ENCODE measurements at places on chromosomes 12 and 14.

- DNase-seq, result no peak
These were observed 74.9 kb downstream of the RMST start for GRCh38 chr12:97537501-97537900.

- no peak for DNase-seq
These were observed 222.3 kb upstream of the NOVA1 start for GRCh38 chr14:26820138-26820537.

- DNase-seq, result no peak
These were observed 63.9 kb upstream of the RMST start for GRCh38 chr12:97398704-97399103.

GRCh38 chr12:90745211-90745610, 209.8 kb downstream of the CCER1 start:
- DNase-seq, result no peak

- no peak for DNase-seq
These were observed 30.0 kb upstream of the STAB2 start for GRCh38 chr12:103556890-103557627.

DNA sequence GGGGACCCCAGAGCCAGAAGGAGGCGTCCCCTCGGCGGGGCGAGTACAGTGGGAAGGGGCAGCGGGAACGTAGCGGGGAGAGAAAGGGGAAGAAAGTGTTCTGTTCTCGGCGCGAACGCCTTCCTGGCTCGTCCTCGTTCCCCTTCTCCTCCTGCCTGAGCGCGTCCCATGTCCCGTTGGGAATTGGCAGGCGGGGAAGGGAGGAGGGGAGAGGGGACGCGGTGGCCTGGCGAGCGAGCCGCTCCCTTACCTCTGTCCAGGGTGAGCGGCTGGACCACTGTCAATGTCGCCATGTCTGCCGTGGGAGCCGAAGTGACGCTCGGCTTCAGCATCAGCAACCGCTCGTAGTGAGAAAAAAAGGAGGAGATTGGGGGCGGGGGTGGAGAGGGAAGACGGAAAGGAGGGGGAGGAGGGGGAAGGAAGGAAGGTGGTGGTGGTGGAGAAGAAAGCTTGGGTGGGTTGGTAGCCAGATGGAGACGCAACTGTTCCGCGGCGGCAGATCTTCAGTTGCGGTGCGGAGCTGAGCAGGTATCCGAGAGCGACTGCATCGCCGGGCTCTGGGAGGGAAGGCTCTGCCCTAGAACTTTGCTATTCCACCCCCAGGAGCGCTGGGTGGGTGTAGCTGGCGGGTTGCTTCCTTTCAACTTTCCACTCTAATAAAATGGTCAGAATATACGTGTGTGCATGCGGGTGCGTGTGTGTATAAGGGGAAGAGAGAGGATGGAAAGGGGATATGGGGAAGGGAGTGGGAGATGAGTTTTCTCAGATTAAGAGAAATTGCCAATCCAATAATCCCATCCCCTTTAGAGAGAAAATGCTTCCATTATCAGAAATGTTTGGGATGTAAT, at the start of gene LIN7A:
TSS of gene LIN7A (minus strand) at position 544 of the 848 bp plus-strand sequence. CDS start at position 332, 212 bp downstream.
- DNase-seq, result peak; percentile 41

- no peak for DNase-seq
These were observed 11.4 kb upstream of the NUBPL start for GRCh38 chr14:31549817-31550216.

DNA sequence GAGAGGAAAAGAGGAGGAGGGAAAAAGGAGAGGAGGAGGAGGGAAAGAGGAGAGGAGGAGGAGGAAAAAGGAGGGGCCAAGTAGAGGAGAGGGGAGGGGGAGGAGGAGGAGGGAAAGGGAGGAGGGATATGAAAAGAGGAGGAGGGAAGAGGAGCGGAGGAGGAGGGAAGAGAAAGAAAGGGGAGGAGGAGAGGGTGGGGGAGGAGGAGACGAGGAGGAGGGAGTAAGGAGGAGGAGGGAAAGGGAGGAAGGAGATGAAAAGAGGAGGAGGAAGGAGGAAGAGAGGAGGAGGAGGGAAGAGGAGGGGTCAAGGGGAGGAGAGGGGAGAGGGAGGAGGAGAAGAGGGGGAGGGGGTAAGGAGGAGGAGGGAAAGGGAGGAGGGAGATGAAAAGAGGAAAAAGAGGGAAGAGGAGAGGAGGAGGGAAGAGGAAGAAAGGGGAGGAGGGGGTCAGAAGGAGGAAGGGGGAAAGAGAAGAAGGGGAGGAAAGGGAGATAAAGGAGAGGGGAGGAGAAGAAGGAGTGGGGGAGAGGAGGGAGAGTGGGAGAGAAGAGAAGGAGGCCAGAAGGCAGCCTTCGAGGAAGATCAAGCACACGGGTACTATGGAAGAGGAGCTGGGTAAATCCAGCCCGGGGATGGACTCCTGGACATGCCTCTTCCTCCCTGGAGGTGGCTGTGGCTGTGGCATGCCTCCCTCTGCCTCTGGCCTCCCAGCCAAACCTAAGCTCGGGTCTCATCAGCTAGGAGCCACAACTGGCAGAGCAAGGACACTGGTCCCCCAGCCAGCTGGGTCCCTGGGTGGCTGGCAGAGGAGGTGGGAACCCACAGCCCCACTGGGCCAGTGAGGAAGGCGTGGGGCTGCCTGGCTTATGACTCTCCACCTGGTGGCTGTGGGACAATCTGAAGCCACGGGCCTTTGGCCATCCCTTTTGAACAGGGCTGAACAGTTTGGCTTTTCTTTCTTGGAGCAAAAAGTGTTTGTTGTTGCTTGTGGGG, 3.0 kb upstream of the CMKLR1 start:
- no peak for DNase-seq

- peak; percentile 63 for DNase-seq
These were observed 10.0 kb downstream of the PGF start for GRCh38 chr14:74945261-74945851.

DNA sequence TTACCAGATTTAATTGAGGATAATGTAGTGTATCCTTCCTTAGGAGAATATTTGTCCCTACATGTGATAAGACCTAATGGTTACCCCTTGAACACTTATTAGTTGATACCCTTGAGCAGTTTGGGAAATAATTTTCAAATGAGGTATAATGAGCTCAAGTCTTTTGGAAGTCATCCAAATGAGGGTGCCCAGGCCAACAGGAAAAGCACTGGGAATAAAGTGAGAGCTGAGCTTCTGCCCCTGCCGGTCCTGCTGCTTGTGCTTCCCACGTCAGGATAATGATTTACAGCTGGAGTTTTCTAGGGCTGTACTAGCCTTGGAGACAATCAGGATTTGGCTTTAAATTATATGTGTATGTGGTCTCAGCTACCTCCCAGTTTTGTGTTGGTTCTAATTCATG, 178.8 kb upstream of the FRMD6 start:
- no peak for DNase-seq

- DNase-seq, result no peak
These were observed 300.8 kb downstream of the NPAS3 start for GRCh38 chr14:33239465-33239864.

GRCh38 chr12:27818401-27818918, 38.4 kb upstream of the MANSC4 start:
- no peak for DNase-seq

DNA sequence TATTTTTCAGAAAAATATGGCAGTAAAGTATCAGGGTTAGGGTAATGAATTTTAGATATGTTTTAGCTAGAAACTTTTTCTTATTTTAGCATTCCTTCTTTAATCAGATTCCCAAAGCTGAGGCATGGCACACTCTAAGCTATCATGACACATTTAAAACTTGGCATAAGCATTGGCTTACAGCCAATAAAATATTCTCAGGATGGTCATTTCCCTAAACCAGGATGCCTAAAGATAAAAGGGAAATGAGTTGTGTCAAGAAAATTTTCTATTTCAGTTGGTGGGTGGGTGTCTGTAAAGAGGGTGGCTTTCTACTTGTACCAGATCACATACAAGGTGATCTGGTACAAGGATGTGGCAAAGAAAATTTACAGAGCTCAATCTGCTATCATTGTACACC, 47.8 kb downstream of the PEBP1 start:
- DNase-seq, result no peak

GRCh38 chr14:31206536-31207286, 882 bp downstream of the HECTD1 start:
- peak; percentile 23 for DNase-seq

- no peak for DNase-seq
These were observed 92.6 kb upstream of the HIF1A start for GRCh38 chr14:61602733-61603077.

DNA sequence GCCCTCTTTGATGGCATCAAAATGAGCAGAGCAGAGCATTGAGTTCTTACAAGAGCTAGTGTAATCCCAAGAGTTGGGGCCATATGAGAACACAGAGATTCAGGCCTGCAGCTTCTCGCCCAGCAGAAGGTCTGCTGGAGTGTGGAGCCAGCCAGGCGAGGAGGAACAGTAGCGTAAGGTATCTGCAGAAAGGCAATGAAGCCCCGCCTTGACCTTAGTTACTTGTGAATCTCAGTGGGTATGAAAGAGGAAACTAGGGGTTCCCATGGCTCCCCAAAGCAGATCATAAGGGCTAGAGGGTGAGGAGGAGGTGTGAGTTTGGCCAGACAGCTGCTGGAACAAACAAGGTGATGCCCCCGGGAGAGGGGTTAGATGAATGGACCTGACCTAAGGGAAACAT, 49.4 kb downstream of the SLC8A3 start:
- no peak for DNase-seq

DNA sequence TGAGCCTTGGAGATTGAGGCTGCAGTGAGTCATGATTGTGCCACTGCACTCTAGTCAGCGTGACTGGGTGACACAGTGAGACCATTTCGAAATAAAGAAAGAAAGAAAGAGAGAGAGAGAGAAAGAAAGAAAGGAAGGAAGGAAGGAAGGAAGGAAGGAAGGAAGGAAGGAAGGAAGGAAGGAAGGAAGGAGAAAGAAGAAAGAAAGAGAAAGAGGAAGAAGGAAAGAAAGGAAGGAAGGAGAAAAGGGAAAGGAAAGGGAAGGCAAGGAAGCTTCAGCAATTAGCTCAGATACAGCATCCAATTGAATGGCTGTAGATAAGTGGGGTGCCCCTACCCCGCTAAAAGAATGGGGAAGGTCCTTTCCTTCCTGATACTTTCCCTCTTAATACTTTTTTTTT, 9.5 kb upstream of the NAA30 start:
- DNase-seq, result no peak

DNA sequence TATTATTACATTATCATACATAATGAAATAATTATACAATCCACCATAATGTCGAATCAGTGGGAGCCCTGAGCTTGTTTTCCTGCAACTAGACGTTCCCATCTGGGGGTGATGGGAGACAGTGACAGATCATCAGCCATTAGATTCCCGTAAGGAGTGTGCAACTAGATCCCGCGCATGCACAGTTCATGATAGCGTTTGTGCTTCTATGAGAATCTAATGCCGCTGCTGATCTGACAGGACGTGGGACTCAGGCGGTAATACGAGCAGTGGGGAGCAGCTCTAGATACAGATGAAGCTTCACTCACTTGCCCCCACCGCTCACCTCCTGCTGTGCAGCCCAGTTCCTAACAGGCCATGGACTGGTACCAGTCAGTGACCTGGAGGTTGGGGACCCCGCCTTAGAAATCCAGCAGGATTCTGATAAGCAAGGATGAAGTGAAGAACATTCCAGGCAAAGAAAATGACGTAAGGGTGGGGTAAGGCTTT, 204.6 kb downstream of the ETV6 start:
- no peak for DNase-seq

GRCh38 chr12:46300910-46301309, 32.1 kb upstream of the SLC38A1 start:
- DNase-seq, result no peak

- DNase-seq, result no peak
These were observed 599.1 kb downstream of the CCER1 start for GRCh38 chr12:90355711-90356355.

- DNase-seq, result no peak
These were observed 1.6 kb downstream of the GTSF1 start for GRCh38 chr12:54471793-54472192.

GRCh38 chr12:62264706-62265105, 4.5 kb downstream of the USP15 start:
- no peak for DNase-seq

DNA sequence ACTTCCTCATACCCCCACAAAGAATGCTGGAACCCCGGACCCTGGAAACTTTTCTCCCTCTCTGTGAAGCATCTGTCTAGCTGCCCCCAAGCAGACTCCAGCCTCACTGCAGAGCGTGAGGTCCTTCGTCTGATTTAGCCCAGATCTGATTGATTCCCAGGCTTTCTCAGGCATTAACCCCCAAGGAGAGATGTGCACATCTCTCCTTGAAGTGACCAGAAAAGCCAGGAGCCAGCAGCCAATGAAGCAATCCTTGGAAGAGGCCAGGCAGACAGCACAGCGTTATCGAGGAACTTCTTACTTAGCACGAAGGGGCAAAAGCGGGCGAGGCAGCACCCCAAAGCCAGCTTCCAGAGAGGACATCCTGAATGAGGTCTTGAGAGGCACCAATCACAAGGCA, 100.7 kb downstream of the ZFP36L1 start:
- DNase-seq, result no peak

- no peak for DNase-seq
These were observed 159.9 kb upstream of the PARP11 start for GRCh38 chr12:4032924-4033615.

GRCh38 chr12:49366096-49366651, 1.1 kb upstream of the SPATS2 start:
- no peak for DNase-seq

- DNase-seq, result no peak
These were observed 388.5 kb downstream of the AACS start for GRCh38 chr12:125453751-125454150.

- no peak for DNase-seq
These were observed 50.0 kb downstream of the KDM2B start for GRCh38 chr12:121530600-121531355.

DNA sequence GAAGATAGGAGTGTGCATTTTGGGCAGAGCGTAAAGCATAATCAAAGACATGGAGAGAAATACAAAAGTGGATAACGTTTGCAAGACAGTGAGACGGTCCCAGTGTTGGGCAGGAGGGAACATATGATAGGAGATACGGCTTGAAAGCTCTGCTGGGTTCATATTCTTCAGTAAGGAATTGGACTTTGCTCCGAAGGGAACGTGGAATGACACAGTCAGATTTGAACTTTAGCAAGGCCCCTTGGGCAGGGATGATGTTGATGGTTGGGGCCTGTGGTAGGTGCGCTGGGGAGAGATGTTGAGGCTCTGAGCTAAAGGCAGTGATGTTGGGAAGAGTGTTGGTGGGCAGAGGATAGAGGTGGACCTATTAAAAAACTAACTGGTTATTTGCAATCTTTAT, 143.5 kb upstream of the TBX3 start:
- DNase-seq, result no peak

GRCh38 chr12:89160716-89161123, 191.6 kb downstream of the DUSP6 start:
- no peak for DNase-seq

GRCh38 chr12:47750229-47750798, 8.4 kb downstream of the RAPGEF3 start:
- no peak for DNase-seq

DNA sequence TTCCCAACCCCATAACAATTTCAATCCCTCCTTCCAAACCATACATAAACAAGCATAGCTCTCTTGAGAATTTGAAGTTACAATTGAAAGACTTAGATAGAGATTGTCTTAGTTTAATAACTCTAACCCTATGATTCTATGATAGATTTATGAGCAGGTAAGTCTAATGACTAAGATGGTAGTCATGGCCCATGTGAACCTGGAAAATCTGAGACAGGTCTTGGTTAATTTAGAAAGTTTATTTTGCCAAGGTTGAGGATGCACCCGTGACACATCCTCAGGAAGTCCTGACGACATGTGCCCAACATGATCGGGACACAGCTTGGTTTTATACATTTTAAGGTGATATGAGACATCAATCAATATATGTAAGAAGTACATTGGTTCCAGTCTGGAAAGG, 248.8 kb downstream of the KCNH5 start:
- DNase-seq, result no peak

Measured in neural crest cell (in vitro differentiated cells).